ENCODE measurements at places on chromosomes 3 and 15. TPM values are rescaled to one million over a fixed set of nuclear protein-coding genes. Genes with fewer than 3 reads are reported as not detected.

TERC gene
- 215 TPM for total RNA-seq

ARGFX gene
- total RNA-seq: not detected

C3orf70 gene
- total RNA-seq: 32.5 TPM

BNC1 gene
- 1.1 TPM for total RNA-seq

AGBL1 gene
- 3.7 TPM for total RNA-seq

FRMD5 gene
- total RNA-seq: 25.5 TPM

CCDC39 gene
- 0.66 TPM for total RNA-seq

GOLGA6D gene
- not detected for total RNA-seq

SPINK8 gene
- not detected for total RNA-seq

RETNLB gene
- total RNA-seq: not detected

SLC6A1 gene
- total RNA-seq: 23.7 TPM

TBC1D2B gene
- total RNA-seq: 46.0 TPM
